ENCODE measurements at places on chromosomes 7 and 10.

- no peak for DNase-seq
Observed at GRCh38 chr10:89392974-89393373, 551 bp downstream of the IFIT1 start.

DNA sequence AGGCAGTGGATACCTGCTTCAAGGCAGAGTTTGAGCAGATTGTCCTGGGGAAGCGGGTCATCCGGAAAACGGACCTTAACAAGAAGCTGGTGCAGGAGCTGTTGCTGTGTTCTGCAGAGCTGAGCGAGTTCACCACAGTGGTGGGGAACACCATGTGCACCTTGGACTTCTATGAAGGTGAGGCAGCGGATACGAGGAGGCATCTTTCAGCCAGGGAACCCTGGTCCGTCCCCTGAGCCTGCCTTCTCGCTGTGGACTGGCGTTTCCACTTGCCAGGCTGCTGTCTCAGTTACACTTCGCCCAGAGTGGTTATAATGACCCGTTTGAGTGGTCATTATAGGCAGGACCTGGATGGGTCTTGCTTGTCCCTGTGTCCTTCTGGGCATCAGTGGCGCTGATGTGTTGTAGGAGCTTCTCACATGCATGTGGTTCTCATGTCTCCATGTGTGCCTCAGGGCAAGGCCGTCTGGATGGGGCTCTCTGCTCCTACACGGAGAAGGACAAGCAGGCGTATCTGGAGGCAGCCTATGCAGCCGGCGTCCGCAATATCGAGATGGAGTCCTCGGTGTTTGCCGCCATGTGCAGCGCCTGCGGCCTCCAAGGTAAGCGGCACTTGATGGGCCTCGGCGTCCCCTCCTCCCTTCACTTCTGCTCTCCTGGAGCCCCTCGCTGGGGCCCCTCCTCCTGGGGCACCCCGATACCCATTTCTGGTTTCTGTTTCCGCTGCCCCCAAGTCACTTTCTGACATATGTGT, 18.0 kb downstream of the UPP1 start:
- DNase-seq = no peak

DNA sequence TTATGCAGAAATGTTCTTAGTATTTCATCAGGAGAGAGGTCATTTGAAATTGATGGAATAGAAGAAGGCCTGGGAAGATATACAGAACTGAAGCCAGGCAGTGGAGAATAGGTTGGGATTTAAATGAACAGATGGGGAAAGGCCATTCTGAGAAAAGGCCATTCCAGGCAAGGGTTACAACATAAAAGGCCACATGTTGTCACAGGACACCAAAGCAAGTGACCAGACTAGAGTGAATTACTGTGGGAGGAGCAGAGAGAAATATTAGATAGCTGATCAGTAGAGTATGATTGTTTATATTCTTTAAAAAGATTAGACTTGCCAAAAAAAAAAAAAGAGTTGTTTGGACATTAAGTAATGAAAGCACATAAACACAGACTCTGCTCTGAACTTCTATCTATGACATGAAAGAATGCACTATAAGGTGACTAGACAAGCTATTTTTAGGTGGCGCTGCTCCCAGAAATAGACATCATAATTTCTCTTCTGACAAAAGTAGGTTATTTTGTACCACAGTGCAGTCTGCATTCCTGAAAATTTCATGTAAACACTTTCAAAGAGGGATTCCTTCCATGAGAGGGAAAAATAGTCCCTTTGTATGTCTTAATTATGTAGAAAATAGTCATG, 55.2 kb upstream of the DKK1 start:
- DNase-seq = no peak

DNA sequence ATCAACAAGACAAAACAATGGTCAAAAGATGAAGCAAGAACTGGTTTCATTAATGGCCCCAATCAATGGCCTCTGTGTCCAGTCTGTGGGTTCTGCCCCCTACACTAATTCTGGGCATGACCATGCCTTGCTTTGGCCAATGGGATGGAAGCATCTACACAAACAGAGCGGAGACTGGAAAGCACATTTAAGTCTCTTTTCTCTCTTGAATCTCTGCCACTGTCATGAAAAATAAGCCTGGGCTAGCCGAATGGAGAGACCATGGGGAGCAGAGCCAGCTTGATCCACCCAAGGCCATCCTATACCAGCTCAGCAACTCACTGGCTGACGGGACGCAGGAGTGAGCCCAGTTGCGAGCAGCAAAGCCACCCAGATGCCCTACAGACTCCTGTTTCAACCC, 30.9 kb downstream of the ANKRD16 start:
- DNase-seq = no peak

DNA sequence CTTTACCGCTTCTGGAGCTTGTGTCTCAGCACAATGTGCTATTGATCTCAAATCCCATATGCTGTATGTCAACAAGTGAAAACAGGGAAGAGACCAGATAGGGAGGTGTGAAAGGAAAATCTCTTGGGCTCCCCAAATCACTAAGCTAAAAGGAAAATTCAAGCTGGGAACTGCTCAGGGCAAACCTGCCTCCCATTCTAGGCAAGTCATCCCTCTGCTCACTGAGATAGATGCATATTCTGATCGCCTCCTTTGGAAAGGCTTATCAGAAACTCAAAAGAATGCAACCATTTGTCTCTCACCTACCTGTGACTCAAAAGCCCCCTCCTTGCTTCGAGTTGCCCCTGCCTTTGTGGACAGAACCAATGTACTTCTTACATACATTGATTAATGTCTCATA, 161.1 kb upstream of the LYZL1 start:
- no peak for DNase-seq

- no peak for DNase-seq
Observed at GRCh38 chr7:631964-632830, 94.3 kb upstream of the DNAAF5 start.

- DNase-seq = no peak
Observed at GRCh38 chr10:50336140-50336539, 84.8 kb upstream of the ASAH2 start.

- no peak for DNase-seq
Observed at GRCh38 chr10:42929993-42930392, 146.9 kb upstream of the RET start.

DNA sequence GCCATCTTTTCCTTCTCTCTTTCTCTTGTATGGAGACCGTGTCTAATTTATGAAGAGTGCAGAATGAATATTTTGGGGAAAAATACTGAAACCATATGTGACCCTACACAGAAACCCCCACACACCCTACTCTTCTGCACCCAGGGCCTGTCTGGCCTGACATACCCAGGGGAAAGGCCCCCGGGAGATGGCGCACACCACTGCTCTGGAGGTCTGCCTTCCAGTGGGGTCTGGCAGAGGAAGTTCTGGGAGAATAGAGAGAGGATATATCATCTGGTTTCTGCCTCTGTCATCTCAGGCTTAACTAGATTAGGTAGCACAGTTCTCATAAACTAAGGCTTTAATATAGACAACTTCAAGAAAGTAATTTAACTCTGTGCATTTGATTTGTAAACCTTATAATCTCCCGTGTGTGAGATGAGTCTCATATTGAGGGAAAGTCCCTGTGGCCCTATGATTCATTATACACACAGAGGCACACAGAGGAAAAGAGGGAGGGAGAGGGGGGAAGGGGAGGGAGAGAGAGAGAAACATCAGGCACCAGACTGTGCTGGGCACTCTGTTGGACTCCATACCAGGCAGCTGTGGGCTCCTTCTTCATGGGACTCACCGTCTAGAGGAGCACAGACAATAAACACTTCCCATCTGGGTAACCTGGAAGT, 123.3 kb downstream of the AOAH start:
- DNase-seq = peak; percentile 13

DNA sequence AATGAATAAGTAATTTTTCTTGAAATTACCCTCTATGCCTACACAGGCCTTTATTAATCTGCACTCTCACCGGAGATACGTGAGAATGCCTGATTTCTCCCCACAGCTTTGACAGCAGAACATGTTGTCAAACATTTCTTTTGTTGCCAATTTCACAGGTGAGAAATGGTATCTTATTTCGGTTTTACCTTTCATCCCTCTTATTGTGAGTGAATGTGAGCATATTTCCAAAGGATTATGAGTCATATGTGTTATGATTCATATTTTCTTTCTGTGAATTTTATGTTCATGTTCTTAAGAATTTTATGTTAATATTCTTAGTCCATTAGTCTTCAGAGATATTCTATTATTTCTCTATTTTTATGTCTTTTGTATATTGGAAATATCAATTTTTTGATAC, 965.1 kb downstream of the CCSER2 start:
- DNase-seq = no peak

GRCh38 chr7:9698375-9698774, 1265.0 kb downstream of the NXPH1 start:
- no peak for DNase-seq

GRCh38 chr7:144454-144826, 47.9 kb upstream of the FAM20C start:
- DNase-seq = no peak

GRCh38 chr7:80929619-80930018, 10.8 kb upstream of the SEMA3C start:
- no peak for DNase-seq

DNA sequence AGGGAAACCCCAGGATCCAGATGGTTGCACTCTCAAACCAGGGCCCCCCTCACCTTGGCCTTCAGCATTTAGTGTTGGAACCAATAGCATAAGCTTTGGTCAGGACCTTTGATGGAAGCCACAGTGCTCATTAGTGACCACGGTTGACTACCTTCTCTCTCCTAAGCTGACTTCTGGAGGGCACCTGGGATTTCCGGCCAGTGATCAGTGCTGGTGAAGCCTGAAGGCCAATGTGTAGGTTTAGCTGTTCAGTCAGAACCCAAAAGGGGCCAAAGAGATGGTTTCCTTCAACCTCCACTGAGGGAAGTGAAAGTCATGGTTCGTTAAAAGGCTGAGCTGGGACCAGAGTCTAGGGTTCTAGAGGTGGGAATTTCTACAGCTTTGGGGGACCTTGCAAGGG, 46.4 kb downstream of the TCF7L2 start:
- DNase-seq = no peak

- no peak for DNase-seq
Observed at GRCh38 chr10:69915215-69915560, 113.5 kb downstream of the COL13A1 start.

DNA sequence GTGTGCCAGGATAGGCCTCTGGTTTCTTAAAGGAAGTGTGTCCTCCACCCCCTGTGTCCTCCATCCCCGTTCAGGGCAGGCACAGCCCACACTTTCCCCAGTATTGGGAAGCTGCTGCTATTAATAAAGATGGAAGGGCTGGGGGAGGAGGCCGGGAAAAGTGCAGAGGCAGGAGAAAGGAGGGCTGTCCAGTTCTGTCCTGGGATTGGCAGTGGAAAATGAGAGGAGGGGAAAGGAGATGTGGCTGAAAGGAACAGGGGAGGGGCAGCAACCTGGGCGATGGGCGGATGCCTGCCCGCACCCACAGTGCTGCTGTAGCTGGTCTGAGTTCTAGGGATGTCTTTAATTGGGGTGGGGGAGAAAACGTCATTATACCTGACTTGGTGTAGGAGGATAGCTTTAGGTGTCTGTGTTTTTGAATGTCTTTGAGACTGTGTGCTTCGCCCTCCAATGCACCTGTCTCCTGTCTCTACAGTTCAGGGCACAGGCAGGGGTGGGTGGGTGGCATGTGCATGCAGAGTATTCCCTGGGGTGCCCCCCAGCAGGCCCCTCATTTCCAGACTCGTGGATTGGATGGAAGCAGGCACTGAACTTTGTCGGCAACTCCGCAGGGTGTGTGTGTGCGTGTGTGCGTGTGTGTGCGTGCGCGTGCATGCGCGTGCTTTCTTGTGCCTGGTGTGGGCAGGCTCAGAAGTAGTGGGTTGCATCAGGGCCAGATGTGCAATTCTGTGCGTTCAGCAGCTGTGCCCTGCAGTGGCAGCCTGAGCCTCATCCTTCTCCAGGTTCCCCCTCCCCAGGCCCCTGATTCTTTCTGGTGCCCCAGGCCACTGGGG, 2.5 kb downstream of the TRIM8 start:
- no peak for DNase-seq

DNA sequence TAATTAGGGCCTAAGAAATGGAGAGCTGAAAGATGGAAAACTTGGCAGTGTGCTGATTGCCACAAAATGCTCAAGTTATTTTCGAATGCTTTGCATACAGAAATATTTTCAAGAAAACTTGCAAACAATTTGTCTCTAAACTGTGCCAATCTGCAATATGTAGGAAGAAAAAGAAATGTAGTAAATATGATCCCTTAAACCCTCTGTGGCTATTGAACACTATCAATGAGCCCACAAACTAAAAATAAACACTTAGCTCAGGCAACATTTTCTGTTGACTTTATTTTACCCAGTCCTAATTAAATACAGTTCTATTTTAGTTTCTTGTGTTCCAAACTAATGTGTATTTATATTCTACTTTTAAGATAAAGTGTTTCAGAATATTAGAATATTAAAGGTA, 342.1 kb downstream of the SEMA3D start:
- DNase-seq = no peak

- DNase-seq = no peak
Observed at GRCh38 chr7:67825356-67825755, 828.7 kb downstream of the TYW1 start.

Measured in CD4-positive, CD25-positive, alpha-beta regulatory T cell (primary cell).